ENCODE measurements at places on chromosomes 3 and 15. TPM values are rescaled to one million over a fixed set of nuclear protein-coding genes. Genes with fewer than 3 reads are reported as not detected.

DNA sequence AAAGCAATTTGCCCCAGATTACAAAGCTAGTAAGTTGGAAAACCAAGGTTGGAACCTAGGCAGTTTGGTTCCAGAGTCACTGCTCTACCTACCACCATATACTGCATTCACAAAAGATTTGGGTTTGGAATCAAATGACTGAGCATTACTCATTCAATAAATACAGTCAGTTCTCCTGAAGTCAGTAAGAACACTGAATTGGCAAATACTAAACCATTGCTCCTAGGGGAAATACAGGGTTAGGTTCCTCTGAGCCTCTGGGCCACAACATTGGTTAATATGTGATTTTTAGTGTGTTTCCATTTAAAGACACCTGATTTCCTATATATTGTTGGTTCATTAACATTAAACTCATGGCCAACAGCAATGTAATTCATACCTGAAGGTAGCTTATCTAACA, 2.1 kb upstream of the EIF5A2 start:
- DNase-seq: no peak

GRCh38 chr3:107574650-107575049, 51.9 kb downstream of the BBX start:
- peak; percentile 56 for DNase-seq

DNA sequence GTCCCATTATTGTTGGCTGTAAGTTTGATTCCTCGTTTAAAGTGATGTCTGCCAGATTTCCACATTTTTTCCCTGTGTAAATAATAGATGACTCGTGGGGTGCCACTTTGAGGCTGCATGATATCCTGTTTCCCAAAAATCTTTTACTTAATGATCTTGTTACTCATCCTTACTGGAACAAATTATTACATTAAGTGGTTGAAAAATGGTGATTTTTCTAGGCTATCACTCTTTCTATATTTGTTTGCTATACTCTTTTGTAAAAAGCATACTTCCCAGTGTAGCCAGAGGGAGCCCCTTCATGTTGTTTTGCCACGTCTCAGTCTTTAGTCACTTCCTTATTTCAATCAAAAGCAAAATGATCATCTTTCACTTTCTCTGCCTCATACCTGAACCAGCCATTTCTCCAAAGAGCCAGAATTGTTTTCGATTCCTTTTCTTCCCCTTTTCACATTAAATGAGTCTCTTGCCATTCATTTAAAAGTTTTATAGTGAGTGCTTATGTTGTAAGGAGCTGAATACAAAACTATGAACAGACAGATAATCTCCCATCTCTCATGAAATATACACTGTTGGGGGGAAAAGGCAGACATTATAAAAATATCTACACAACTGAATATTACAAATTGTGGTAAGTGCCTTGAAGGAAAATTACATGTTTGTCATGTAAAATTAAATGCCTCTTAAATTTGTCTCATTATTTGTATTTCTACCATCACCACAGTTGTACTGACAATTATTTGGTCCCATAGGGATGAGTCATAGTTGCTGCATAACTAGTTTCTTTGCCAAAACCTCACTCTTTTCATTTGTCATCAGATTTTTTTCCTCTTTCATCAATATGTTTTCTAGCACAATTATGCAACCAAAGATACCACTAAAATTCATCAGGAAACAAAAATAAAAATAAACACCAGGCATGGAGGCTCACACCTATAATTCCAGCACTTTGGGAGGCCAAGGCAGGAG, 41.5 kb downstream of the ADGRG7 start:
- peak; percentile 68 for DNase-seq

DNA sequence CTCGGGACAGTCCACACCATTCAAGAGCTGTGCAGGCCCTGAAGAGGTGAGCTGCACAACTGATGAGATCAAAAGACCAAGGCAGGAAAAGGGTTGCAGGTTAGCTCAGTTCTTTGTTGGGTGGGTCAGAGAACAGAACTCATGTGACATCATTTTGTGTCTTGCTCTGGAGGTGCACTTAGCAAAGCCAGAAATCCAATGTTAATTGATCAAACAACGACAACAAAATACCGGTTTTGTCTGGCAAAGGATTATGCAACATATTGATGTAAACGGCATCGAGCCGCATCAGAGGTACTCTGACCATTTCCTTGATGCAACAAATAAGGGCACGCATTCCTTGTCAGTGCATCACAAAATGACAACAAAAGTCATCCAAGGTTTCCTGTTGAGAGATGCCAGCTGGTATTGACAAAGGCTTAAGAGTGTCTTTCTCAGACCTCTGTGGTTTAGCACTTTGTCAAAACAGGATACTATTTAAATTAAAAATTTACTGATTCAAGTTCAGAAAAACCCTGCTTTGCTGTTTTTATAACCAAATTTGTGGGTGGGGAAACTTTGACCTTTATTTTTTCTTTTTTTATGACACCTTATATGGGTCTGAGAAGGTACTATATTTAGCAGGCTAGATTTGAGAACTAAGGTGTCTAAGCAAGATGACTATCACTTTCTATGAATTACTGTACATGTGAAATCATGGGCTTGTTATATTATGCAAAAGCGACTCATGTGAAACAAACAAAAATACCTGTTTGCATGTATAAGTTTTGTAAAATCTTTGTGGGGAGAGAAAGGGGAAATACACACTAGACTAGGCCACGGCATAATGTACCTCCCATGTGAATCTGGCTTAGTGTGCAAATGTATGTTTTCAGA, 496.1 kb downstream of the FOXP1 start:
- DNase-seq: peak; percentile 55

DNA sequence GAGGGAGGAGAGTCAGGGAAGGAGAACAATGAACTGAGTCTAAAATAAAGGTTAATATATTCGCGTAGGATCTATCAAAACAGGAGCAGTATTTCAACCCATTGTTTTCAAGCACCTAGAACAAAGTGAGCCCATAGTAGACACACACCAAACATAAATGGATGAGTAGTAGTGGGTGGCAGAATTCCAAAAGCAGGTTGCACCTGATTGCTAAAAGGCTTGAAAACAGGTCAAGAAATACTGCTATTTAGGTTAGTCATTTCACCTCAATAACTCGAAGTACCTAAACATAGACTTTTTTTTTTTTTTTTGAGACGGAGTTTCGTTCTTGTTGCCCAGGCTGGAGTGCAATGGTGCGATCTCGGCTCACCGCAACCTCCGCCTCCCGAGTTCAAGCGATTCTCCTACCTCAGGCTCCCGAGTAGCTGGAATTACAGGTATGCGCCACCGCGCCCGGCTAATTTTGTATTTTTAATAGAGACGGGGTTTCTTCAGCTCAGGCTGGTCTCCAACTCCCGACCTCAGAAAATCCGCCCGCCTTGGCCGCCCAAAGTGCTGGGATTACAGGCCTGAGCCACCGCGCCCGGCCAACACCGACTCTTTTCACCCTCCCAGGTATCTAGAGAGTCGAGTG, 855 bp upstream of the ABHD5 start:
- peak; percentile 47 for DNase-seq

- no peak for DNase-seq
Measured at GRCh38 chr3:85842081-85842480, 883.3 kb downstream of the CADM2 start.

DNA sequence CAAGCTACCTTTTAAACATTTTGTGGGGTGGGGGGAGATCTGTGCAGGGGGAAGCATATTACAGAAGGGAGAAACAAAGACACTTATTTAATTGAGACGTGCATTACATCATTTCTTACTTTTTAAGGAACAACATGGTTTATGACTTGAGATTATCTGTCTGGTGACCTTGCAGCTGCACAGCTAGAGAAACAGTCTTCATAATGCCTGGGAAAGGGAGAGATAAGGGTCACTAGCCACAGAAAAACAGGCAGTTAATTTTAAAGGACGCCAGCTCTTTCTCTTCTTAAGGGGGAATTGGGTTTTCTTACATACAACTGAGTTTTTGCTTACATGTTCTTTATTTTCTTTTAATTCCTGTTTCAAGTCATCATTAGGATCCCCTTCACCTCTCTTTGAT, 147.9 kb downstream of the SST start:
- DNase-seq: no peak

- DNase-seq: no peak
Measured at GRCh38 chr3:187193181-187193580, 4.1 kb upstream of the RTP1 start.

GRCh38 chr3:181683563-181683962, 28.2 kb upstream of the SOX2 start:
- DNase-seq: no peak

- DNase-seq: no peak
Measured at GRCh38 chr15:35540021-35540420, 5.9 kb downstream of the DPH6 start.

- peak; percentile 37 for DNase-seq
Measured at GRCh38 chr3:81339040-81339845, 422.2 kb downstream of the GBE1 start.

- no peak for DNase-seq
Measured at GRCh38 chr15:96362755-96363651, 32.5 kb downstream of the NR2F2 start.

GRCh38 chr3:45606991-45607712, 12.6 kb downstream of the LIMD1 start:
- no peak for DNase-seq

DNA sequence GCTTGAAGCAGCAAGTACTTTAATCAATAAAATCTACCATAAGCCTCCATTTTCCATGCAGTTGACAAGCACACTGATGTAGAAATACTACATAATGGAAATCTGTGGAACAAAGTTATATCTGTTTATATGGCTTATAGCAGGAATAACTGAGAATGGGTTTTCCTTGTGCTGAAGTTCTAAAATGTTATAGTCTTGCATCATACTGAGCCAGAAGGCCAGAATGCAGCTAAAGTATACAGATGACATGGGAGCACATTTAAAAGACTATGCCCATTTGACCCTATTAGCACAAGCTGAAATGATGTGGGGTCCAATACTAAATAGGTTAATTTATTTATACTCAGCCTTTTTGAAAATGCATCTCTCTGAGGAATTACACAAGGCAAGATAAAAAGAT, 25.1 kb downstream of the SLC24A5 start:
- no peak for DNase-seq

GRCh38 chr3:55077726-55078125, 149.9 kb upstream of the LRTM1 start:
- no peak for DNase-seq

DNA sequence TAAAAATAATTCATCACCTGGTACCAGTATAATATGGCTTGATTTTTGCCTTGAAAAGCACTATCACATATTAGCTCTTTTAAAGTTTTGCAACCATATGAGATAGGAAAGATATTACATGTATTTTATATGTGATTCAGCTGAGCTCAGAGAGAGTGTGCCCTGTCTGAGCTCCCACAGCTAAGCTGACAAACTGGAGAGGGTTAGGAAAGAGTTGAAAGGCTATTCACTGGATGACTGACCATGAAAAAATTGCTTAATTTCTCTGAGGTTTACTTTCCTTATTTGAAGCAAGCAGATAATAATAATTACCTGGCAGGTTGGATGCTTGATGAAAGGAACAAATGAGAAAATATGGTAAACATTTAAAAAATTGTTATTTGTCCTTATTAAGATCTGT, 97.4 kb upstream of the CCDC80 start:
- no peak for DNase-seq

DNA sequence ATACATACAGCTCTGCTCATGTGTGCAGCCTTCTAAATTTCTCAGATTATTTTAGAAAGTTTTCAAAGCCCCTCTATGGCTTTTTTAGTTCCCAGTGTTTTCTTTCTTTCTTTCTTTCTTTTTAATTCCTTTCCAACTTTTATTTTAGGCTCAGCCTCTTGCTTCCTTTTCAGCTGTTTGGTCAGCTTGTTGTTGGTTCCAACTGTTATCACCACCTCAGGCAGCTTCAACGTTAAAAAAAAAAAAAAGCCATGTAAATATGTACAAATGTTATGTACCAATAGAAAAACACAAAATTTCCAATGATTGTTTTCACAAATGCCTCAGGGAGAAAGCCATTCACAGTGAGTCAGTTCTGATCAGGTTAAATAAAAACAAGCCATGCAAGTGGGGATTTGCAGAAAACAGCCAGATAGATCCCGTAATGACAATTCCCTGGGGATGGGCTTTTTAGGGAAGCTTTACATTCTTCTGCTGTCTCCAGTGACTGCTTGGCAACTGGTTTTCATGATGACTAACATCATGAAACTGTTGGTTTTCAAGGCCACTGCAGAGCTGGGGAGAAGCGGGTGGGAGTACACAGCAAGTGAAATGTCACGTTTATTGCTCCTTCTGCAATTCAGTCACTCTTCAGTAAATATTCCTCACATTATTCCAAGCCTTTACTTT, 908.4 kb downstream of the EPHA3 start:
- peak; percentile 84 for DNase-seq

DNA sequence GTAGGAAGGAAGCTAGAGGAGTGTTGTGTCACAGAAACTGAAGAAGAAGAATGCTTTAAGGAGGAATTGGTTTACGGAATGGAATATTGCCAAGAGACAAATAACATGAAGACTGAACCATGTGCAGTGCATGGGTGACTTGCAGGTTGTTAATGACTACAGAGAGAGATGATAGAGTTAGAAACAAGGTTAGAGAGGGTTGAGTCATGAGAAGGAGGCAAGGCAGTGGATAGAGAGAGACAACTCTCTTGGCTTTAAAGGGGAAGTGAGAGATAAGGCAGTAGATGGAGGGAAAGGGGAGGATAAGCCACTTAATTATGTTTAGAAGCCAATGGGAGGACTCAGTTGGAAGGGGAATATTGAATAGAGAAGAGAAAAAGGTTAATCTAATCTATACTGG, 119.3 kb upstream of the CCNL1 start:
- no peak for DNase-seq

DNA sequence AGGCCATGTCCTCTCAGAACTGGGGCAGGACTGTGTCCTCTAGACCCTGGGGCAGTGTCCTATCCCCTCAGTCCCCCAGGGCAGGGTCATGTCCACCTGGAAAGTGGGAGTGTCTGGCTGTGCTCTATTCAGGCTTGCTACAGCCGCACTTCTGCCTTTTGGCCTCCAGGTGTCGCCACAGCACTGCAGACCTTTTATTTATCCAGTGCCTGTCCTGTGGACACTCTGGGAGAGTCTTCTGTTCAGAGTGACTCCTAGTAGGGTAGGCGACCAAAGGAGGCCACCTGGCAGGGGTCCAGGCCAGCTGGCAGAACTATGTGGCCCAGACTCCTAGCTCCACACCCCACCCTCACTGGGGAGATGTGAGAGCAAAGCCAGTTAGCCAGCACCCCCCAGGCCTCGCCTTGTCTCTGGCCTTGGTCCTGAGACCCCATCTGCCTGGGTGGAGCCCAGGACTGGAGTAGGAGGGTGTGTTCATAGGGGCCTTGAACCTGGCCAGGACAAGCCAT, 3.9 kb downstream of the TMIE start:
- peak; percentile 75 for DNase-seq

GRCh38 chr15:75647370-75648155, at the start of gene SNX33:
Gene SNX33, plus strand, starts transcription at chr15:75647912. Its CDS starts 1,191 bp downstream, at chr15:75649103.
- DNase-seq: peak; percentile 77

The UBAP1L gene
- total RNA-seq: 3.5 TPM

The ARL14 gene
- total RNA-seq: 0.72 TPM

The FAIM gene
- 14.1 TPM for total RNA-seq

The TIPARP gene
- total RNA-seq: 50.0 TPM

The PLCH1 gene
- total RNA-seq: 0.12 TPM

The TMEM212 gene
- total RNA-seq: not detected

The MPI gene
- 31.4 TPM for total RNA-seq

The NKTR gene
- 63.4 TPM for total RNA-seq

The C3orf52 gene
- 10.4 TPM for total RNA-seq

The CRABP1 gene
- not detected for total RNA-seq

The PLCL2 gene
- 0.51 TPM for total RNA-seq
